ENCODE measurements at places on chromosomes 1 and 21.

GRCh38 chr1:243559575-243560162 is 290.4 kb downstream of the AKT3 start:
- DNase-seq: no peak

- peak; percentile 40 for DNase-seq
Measured at GRCh38 chr1:58785442-58786058, 1.7 kb upstream of the JUN start.

- DNase-seq: no peak
Measured at GRCh38 chr21:45516071-45516670, 26.1 kb downstream of the SLC19A1 start.

GRCh38 chr1:175320804-175321203 is 128.2 kb upstream of the KIAA0040 start:
- DNase-seq: no peak

DNA sequence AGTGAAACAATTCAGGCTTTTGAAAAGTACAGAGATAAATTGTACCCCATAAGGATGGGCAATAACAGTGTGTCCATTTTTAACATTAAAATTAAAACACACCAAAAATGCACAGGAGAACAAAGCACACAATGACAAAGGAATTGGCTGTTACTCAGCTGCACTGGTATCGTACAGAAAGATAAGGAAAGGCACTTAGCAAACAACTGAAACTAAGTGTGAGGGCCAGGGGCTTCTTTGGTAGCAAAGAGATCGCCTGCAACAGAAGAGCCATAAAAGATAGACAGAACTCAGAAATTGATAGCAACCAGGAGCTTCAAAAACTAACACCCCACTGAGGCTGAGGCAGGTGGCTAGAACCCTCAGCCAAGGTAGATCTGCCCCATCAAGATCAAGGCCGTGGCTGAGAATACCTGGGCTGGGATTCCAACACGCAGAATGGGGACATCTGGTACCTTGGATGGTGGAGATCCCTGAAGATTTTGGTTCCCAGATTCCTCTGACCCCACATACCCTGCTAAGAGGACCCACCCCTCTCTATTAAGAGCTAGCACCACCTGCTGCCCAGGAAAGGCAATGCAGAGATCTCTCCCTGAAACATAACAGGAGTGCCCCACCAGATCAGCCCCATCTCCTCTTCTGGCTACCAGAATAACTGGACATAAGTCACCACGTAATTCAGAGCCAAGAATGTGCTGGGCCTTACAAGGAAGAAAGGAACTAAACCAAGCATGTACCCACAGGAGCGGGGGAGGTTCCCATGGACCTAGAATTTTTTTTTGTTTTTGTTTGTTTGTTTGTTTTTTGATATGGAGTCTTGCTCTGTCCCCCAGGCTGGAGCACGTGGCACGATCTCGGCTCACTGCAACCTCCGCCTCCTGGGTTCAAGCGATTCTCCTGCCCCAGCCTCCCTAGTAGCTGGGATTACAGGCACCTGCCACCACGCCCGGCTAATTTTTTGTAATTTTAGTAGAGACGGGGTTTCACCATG is 16.2 kb downstream of the PLEKHO1 start:
- DNase-seq: no peak

DNA sequence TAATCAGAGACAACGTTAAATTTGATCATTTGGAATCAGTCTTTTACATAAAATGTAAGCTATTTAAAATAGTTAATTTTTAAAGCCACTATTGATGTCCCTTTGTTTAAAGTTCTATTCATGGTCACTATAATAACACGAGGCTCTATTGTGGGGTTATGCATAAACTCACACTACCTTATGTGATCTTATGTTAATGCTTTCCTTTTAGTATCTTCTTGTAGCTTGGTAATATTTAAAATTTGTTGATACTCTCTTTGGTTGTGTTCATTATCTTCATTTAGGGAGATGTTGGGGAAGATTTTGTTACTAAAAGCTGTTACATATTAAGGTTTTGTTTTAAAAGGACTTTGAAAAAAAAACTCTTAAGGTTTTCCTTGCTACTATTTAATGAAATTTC is 1.2 kb downstream of the B3GALT2 start:
- DNase-seq: no peak

DNA sequence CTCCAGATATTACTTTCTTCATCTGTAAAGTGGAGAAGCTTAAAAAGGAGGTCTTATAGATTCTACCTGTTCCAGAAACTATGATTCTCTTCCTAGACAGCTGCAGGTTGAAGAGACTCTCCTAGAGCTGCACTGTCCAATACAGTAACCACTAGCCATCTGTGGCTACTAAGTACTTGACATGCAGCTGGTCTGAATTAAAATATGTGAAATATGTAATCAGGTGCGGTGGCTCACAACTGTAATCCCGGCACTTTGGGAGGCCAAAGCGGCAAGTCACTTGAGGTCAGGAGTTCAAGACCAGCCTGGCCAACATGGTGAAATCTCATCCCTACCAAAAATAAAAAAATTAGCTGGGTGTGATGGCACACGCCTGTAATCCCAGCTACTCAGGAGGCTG is 15.8 kb downstream of the APP start:
- DNase-seq: no peak

DNA sequence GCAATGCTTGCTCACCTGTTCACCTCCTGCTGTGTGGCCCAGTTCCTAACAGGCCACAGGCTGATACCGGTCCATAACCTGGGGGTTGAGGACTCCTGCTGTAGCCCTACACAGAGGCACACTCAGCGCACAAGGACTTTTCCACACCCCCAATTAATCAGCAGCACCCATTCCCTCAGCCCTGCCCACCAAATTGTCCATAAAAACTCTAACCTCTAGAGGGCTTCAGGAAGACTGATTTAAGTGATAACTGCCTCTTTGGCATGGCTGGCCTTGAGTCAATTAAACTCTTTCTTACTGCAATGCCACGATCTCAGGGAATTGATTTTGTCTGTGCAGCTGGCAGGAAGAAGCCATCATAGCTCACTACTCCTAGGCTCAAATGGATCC is 71.3 kb upstream of the MUTYH start:
- no peak for DNase-seq

DNA sequence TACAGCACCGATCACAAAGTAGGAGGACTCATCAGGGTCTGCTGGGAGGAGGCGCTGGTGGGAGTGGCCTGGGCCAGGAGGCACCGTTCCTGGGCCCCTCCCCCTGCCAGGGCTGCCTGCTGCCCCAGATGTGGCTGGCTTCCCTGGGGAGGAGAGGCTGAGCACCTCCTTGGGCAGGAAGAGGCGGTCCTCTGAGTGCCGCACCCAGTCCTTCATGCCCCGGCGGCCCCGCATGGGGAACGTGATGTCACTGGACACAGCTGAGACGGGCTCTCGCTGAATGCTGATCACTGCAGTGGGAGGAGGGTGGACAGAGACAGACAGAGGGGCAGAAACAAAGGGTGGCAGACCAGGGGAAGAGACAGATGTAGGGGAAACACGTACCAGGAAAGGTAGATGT is 24.8 kb downstream of the ADGRB2 start:
- no peak for DNase-seq

DNA sequence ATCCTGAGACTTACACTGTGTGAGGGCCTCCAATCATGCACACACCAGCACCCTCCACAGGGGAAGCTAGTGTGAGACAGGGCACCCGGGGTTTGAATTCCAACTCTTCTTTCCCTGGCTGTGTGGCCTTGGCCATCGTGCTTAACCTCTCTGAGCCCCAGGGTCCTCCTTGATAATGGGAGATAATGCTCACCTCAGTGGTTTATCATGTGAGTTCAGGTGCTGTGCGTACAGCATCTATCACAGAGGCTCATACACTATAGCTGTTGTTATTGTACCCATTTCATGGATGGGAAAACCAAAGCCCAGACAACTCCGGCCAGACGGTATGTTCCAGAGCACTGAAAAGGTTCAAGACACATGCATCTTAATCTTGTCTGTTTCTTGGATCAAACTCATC is 16.0 kb upstream of the UBXN10 start:
- no peak for DNase-seq

GRCh38 chr1:27614625-27615344 is 10.8 kb upstream of the AHDC1 start:
- no peak for DNase-seq

GRCh38 chr1:63450416-63450815 is 72.6 kb downstream of the ITGB3BP start:
- no peak for DNase-seq

GRCh38 chr1:151002051-151002450 is 4.7 kb downstream of the MINDY1 start:
- DNase-seq: no peak

GRCh38 chr21:29219165-29219770 is 79.5 kb upstream of the BACH1 start:
- no peak for DNase-seq

GRCh38 chr1:198272492-198272891 is 115.7 kb downstream of the NEK7 start:
- peak; percentile 40 for DNase-seq

- no peak for DNase-seq
Measured at GRCh38 chr21:36640174-36640720, 58.7 kb upstream of the SIM2 start.

DNA sequence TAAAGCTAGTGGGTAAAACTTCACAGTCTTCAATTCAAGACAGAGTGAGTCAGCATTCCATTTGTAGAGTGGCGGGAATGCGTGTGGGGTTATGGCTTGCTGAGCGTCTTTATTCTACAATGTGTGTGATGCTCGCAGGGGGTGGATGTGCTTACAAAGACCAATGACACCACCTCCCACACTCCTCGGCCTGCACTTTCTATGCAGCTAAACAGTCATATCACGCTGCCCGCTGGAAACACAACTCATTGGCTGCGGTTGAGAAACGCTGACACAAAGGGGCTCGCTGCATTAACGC is 298.5 kb downstream of the PCP4 start:
- no peak for DNase-seq

- peak; percentile 23 for DNase-seq
Measured at GRCh38 chr1:39105061-39105840, 79.1 kb downstream of the NDUFS5 start.

- DNase-seq: no peak
Measured at GRCh38 chr1:164794356-164794755, 235.4 kb downstream of the PBX1 start.

GRCh38 chr1:70567167-70567566 is 156.1 kb downstream of the CTH start:
- no peak for DNase-seq

- DNase-seq: no peak
Measured at GRCh38 chr1:55035904-55036303, 3.4 kb upstream of the PCSK9 start.

- DNase-seq: no peak
Measured at GRCh38 chr1:2983706-2984398, 37.4 kb upstream of the ACTRT2 start.

GRCh38 chr1:27366411-27367159 is at the start of gene MAP3K6:
MAP3K6 (minus strand) TSS chr1:27366961; CDS start chr1:27366597, 364 bp downstream.
- peak; percentile 71 for DNase-seq

- no peak for DNase-seq
Measured at GRCh38 chr1:37574834-37575480, 18.2 kb downstream of the DNALI1 start.

- no peak for DNase-seq
Measured at GRCh38 chr1:10132852-10133251, 77.5 kb upstream of the KIF1B start.

- no peak for DNase-seq
Measured at GRCh38 chr1:36919491-36920145, 114.7 kb downstream of the GRIK3 start.

DNA sequence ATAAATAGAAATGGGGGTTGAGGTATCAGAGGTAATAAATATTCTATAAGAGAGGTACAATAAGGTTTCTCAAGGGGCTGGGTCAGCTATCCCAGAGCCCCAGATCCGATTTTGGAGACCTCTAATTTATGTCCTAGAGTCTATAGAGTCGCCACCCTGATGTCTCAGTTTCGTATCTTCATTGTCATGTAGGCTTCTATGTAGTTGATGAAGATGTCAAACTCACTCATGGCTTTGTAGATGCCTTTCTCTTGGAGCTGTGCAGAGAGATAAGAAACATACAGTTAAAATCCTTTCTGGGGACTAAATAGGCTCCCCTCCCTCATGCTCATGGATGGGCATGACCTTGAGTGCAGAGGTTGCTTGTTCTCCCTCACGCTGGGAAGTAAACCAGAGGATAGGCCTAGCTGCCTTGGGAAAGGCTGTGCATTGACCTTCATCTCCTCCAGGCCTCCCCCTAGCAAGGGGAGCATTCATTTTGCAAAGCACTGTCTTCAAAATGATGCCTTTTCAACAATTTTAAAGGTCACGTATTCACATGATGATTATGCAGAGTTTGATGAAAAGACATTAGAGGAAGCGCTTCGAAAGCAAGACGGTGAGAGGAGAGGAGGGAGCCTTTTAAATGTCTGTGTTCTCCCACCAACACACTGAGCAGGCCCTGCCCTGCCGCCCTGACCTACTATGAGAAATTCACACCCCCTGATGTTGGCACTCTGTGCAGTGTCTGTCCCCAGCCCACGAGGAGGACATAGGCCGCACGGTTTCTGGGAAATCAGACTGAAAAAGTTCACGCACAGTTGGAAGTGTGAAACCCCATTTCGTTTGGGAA is 1.9 kb upstream of the IL19 start:
- no peak for DNase-seq

- no peak for DNase-seq
Measured at GRCh38 chr1:204959374-204959773, 83.6 kb upstream of the CNTN2 start.

GRCh38 chr1:203495845-203496244 is 1.9 kb downstream of the OPTC start:
- no peak for DNase-seq

DNA sequence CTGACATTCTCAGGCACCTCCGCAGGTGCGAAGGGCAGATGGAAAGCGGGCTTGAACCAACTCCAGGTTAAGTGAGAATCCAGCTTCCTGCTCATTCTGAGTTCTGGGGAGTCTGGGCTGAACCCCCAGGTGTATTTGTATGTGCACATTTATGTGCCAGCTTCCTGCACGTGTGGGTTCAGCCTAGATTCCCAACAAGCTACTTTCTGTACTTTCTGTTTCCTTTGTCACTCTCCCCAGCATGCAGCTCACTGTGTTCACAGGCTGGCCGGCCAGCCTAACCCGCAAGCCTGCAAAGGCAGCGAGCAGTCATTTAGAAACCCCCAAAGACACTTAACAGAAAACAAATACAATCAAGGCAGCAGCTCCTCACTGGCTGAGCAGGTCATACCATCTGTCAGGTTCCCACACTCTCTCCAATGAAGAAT is 1.3 kb upstream of the IL19 start:
- no peak for DNase-seq

DNA sequence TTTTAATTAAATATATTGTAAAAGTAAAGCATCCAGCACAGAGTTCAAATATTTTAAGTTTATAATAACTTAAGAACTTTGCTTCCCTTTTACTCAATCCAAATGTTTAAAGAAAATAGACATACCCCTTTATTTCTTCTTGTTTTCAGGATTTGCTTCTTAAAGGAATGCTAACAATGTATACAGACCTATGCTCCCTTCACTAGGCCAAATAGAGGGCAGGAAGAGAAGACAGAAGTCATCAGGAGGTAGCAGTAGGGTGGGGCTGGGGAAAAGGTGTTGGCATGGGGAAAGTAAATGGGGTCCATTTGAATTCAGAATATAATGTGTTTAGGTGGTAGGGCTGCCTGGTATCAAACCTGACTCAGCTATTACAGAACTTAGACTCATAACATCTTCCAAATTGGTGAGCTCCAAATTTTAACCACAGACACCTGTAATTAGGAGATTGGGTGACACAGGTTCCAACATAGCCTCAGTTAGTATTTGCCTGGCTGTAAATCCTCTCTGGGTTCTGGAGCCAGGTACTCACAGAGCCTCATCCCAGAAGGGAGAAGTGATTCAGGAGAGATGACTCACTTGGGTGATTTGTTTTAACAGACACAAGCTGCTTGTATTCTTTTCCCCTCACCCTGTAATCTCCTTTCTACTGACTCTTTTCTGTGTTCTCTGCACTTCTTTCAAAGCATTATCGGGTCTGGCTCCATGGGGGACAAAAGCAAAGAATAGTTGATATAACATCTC is 60.1 kb upstream of the DUSP10 start:
- DNase-seq: peak; percentile 4

Data from SW 1271 (cell line).